Fibroblast of skin of abdomen (primary cell): ENCODE measurements at places on chromosomes 5 and 9.

DNA sequence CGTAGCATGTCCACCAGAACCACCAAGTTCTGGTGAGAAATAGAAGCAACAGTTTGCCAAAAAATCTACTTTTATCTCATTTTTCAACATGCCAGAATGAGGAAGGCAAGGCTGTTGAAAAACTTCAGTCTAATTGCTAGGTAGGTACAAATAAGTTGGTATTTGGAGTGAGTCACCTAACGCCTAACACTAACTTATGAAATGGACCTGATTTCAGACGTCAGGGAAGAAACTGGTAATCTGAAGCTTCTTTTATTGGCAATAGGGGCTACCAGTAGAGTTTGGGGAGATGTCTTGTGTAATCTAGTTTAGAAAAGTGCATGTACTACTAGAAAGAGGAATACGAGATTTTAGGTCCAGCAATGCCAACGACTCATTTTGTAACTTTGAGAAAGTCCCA lies 4.4 kb upstream of the PDE6A start:
- DNase-seq = no peak

- DNase-seq = peak; percentile 25
Observed at GRCh38 chr5:54159153-54159892, 151.1 kb downstream of the ARL15 start.

GRCh38 chr9:120650352-120650751 lies 63.9 kb downstream of the MEGF9 start:
- no peak for DNase-seq

DNA sequence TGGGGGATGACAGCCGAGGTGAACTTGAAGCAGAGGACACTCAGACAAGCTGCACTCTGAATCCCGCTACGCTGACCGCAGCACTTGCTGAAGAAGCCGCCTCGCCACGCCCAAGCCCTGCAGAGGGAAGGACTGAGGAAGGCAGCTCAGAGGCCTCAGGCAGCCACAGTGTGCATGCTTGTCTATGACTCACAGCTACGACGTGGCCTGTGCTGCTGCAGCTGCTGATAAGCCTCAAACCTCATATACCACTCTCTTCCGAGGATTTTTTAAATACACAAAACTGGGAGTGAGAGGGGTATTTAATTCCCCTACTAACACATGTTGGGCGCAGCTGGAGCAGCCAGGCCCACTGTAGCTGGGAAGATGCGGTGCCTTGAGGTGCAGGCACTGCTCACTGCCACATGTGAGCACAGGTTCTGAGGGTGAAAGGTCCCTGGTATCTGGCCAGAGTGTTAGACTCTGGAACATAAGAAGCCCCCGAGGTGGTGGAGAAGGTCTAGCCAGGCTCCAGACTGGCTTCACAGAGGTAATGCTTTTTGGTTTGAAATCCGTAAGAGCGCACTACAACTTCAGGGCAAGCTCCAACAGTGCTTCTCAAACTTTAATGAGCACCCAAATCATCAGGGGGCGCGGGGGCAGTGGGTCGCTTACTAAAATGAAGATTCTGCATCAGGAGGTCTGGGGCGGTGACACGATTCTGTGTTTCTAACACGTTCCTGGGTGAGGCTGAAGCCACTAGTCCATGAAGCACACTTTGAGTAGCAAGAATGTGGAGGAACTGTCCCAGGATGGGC lies 196.8 kb downstream of the AUH start:
- peak; percentile 95 for DNase-seq

- no peak for DNase-seq
Observed at GRCh38 chr9:37954581-37954981, 50.7 kb upstream of the SLC25A51 start.

GRCh38 chr5:140042643-140043507 lies at the start of gene NRG2:
NRG2 (minus strand) TSS chr5:140043299.
- peak; percentile 44 for DNase-seq

DNA sequence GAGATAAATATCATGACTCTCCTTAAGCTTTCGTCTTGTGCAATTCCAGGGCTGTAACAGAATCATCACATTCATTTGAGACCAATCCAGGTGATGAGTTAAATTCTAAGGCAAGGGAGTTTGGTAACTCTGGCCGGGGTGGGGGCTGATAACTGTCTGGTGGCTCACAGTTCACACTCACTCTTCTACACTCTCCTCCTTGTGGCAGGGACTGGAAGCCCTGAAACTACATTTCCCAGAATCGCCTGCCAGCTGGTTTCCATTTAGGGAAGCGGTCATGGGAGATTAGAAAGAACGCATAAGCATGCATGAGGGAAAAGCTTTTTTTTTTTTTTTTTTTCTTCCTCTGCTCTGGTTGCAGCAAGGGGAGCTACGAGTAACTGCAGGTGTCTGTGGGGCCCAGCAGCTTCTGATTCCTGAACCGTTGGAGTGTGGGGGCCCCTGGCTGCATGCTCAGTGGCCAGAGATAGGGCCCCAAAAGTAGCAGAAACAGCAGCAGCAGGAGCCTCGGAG lies 154.8 kb upstream of the TBC1D2 start:
- peak; percentile 77 for DNase-seq

DNA sequence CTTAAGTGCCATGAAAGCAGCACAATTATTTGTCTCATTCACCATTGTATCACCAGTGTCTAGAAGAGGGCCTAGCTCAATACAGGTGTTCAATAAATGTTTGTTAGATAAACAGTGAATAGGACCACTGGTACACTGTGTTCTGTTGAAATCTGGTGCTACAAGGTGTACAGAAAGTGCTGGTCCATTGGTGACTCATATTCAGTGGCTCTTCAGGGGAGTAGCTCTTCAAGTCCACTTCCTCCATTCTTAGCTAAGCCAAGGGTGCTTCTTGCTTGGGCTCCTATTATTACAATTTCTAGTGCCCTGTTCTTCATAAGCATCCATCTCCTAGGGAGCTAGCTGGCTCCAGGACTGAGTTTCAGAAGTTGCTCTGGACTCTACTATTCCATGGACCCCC lies 6.4 kb upstream of the FCHO2 start:
- DNase-seq = no peak

GRCh38 chr5:131393498-131393968 lies 129.7 kb downstream of the CDC42SE2 start:
- DNase-seq = no peak

DNA sequence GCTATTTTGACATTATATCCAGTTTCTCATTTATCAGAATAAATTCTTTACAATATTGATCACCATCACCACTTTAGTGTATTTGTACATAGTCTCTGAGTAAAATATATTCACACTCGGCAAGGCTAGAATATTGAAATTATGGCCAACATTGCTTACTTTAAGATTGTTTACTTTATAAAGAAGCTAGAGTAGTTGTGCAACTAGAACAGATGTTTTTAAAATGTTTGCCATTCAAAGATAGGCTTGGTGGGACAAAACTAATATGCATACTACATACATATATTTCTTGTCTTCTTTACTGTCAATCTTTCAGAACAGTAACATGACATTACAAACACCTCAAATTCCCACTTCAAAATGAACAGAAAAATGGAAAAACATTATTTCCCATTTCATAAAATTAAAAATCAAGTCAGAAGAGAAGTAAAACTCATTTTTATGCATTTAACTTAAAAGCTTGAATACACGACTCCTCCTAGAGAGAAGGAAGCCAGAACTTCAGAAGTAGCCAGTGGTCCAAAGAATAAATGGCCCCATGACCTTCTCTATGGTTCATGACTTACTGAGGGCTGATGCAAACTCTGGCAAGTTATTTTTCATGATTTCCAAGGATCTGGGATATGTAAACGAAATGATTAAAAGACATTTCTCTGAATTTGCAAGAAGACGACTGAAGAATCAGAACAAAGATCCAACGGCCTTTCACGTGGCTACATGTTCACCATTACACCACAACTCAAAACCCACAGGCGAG lies 14.1 kb downstream of the MTX3 start:
- no peak for DNase-seq

GRCh38 chr5:170108266-170108785 lies 2.6 kb downstream of the FOXI1 start:
- no peak for DNase-seq

DNA sequence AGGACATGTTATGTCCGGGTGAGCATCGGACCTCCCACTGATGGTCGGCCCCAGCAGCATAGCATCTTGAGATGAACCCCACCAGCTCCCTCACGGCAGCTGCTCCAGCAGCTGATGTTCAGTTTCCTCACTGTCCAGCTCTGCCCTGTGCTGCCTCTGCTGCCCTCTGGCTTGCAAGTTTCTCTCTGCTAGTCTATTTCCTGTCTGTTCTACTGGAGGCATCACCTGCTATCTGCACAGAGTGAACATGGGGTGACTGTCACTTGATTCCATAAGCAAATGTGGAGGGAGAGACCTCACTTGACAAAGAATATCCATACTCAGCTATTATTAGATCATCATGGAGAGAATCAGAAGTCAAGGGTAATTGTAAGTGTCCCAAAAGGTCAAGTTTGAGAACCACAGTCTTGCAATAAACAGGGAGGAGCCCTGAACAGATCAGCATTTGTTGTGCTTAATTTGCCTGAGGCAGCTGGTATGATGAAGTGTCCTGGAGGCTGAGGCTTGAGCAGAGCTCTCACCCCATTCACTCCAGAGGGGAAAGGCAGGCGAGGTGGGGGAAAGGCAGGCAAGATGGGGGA lies 702.8 kb downstream of the SEMA5A start:
- no peak for DNase-seq

- no peak for DNase-seq
Observed at GRCh38 chr9:133387680-133388079, 11.5 kb downstream of the STKLD1 start.

DNA sequence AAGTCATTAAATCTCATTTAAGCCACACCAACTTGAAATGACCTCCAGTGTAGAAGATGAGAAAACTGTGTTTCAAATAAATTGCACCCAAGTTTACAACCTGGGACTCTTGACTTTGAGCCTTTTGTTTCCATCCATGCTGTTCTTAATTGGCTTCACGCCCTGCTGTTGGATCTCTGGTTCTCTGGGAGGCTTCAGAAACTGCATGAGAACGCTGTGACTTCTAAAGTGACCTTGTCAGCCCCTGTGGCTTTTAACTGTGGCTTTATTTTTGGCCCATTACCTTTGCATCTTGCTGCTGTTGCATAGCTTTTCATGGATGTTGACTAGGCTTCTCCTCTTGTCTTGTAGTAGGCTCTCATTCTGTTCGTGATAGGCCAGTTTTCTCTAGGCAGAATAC lies 29.3 kb downstream of the TNFAIP8 start:
- no peak for DNase-seq

- DNase-seq = no peak
Observed at GRCh38 chr9:137316012-137316981, 14.2 kb upstream of the NRARP start.

- no peak for DNase-seq
Observed at GRCh38 chr5:112238473-112238872, 180.6 kb downstream of the EPB41L4A start.

- no peak for DNase-seq
Observed at GRCh38 chr5:175748650-175749049, 90.8 kb downstream of the HRH2 start.

GRCh38 chr9:4099976-4100735 lies 199.7 kb downstream of the GLIS3 start:
- DNase-seq = no peak
